ENCODE measurements at places on chromosomes 6 and 20.

GRCh38 chr20:32316667-32317066, 39.2 kb downstream of the KIF3B start:
- DNase-seq, result no peak

- no peak for DNase-seq
These were observed 25.0 kb downstream of the TMEM242 start for GRCh38 chr6:157298216-157298724.

DNA sequence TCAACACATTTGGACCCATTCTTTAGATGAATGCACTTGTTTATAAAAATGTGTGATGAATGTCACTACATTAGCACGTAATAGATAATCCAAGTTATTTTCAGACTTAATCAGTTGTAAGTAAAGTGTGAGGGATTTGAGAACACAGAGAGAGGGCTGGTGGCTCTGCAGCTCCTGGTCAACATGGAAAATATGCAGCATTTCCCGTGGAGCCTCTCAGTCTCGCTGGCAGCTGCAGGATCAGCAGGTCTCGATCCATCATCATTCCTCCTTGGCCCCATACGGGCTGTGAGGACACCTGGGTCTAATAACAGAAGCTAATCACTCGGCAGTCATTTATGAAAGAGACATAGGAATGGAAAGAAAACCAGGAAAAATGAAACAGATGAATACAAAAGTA, 390.2 kb downstream of the PRKN start:
- no peak for DNase-seq

GRCh38 chr6:1663511-1663910, 53.8 kb downstream of the FOXC1 start:
- DNase-seq, result no peak

- DNase-seq, result no peak
These were observed 191.4 kb downstream of the TENT5A start for GRCh38 chr6:81561071-81561564.

GRCh38 chr6:27281105-27281539, 31.0 kb downstream of the POM121L2 start:
- no peak for DNase-seq

DNA sequence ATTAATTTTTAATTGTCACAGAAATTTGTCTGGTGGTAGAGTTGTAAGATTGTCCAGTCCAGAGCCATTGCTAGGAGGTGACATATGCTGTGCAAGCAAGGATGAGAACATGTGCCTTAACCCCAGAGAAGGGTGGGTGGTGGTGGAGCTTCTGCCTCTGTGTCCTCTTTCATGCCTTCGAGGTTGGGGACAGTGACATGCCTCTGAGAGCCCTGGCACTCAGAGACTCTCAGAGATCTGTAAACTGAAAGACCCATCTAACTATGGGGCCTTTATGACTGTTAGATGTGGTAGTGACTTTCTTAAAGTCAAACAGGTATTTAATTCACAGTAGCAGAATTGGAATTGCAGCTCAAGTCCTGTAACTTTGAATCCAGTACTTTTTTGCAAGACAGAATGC, 132.4 kb downstream of the JARID2 start:
- no peak for DNase-seq

DNA sequence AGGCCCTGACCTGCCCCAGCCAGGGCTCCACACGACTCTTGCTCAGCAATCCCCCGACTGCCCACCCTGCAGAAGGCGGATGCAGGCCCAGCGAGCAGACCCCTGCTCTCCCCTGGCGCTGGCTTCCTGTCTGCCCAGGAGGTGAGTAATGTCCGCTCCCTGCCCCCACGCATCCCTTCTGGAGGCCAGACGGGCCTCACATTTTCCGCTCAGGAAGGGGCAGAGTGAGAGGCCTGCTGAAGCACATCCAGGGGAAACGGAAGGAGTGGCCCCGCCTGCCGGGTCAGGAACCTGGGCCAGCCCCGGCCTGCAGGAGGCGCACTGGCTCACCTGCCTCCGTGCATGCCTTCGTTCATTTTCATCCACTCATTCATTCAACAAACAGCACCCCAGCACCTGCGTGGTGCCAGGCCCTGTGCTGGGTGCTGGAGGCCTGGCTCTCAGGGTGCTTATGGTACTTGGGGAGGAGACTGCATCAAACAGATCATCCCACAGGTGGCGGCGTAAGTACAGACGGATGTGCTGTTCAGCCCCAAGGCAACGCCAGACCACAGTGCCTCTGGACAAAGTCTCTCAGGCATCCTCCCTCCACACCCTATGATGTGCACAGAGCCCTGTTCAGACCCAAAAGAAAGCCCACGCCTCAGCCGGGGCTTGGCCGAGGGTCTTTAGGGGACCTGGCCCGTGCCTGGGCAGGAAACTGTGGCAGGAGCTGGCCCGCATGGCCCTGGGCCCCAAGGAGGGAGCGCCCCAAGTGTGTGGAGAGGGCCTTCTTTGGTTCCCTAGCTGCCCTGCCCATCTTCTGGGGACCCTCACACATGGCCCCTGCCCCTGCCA, 112.1 kb downstream of the ASXL1 start:
- DNase-seq, result no peak

DNA sequence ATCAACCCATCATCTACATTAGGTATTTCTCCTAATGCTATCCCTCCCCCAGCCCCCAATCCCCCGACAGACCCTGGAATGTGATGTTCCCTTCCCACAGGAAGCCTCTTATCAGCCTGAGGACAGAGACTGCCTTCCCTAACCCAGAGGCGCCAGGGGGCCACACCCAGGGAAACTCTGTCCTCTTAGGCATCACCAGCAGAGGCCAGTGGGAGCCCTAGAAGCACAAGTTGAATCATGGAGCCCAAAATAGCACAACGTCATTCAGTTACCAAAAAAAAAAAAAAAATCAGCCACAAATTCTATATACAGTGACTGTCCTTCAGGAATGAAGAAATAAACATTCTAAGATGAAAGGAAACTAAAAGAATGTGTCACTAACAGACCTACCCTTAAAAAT, 625.7 kb downstream of the TFAP2A start:
- no peak for DNase-seq

- no peak for DNase-seq
These were observed 10.0 kb downstream of the MOCS1 start for GRCh38 chr6:39924283-39924682.

GRCh38 chr20:50578061-50578777, 68.0 kb downstream of the PTPN1 start:
- DNase-seq, result no peak

DNA sequence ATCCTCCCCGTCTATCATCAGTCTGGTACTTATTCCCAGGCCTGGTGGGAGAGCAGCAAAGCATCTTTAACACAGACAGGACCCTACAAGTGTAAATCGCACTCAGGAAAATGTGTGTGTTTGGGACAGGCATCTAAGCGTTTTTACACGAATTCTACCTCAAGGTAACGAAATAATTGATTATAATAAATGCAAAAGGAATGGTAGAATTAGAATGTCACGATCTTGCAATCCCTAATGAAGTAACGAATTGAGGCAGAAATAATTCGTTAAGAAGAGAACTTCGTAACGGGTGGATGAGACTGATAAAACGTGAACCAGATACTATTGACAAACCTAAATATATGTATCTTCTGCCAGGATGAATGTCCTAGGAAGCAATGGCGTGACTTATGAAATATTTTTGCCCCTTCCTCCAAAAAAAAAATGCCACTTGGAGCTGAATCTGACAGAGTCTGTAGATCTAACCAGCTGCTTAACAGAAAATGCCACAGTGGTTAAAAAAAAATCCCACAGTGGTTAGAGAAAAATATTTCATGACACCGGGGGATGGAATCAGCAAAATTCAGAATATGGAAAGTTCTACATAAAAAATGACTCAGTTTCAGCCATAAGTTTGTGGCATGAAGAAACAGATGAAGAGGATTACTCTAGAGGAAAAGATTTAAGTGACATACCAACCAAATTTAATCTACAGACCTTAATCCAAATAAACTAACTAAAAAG, 68.7 kb downstream of the F13A1 start:
- DNase-seq, result no peak

GRCh38 chr6:46956409-46956808, 34.7 kb upstream of the ADGRF5 start:
- no peak for DNase-seq

DNA sequence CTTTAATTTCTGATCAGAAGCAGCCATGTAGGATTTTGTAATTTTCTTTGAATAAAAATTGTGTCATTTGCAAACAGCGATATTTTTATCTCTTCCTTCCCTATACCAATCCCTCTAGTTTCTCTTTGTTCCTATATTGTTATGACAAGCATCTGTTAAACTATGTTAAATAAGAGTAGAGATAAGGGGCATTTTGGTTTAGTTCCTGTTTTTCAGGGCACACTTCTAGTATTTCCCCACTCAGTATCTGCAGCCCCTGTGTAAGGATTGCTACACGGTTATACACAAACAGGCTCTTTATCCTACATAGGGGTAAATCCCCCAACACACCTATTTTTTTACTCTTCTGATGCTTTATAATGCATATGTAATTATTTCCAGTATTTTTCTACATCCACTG, 42.1 kb downstream of the TRERF1 start:
- no peak for DNase-seq

DNA sequence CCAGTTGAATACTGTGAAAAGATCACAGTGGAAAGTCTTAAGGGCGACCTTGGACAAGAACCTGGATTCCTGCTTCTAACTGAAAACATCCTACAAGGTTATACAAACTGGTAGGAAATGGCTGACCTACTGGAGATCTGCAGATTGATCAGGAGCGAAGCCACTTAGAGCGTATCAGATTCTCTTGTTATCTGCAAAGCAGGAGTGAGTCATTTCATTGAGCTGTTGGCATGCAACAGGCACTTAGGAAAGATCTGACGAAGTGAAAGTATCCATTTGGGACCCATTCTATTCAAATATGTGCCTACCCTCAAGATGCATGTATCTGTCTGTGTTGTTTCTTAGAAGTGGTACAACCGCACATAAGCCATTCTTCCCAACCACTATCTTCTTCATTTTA, 131.2 kb upstream of the RIN2 start:
- no peak for DNase-seq

DNA sequence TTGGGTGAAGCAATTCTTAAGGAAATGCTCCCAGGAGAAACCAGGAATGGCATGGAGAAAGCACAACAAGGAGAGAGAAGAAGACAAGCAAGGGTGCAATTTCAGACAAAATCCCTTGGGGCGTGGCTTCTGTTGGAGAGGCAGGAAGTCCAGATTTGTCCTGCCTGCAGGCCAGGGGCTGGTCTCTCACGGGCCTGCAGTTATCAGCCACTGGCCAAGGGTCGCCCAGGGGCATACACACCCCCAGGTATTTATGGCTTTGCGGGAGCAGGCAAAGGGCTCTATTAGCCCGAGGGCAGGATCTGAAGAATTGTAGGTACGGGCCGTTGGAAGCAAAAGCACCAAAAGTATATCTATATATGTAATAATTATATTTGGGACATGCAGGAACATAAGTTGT, 87.7 kb downstream of the IYD start:
- no peak for DNase-seq

DNA sequence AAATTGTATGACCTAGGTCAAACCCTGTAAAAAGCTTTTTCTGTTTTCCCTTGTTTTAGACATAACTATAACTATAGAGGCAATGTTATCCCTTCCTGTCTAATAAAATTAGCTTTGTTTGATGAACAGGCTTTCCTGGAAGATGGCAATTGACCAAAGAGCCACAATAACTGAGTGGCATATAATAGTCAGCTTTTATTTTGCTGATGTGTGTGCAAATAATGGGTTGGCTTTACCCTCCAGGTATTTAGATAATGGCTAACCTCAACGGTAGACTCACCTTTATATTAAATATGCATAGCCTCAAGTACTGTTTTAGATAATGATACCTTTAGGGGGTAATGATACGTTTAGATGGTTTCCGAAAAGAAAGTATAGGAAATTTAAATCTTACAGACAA, 15.0 kb downstream of the TBXT start:
- DNase-seq, result no peak
